ENCODE measurements at places on chromosomes 6 and 20.

DNA sequence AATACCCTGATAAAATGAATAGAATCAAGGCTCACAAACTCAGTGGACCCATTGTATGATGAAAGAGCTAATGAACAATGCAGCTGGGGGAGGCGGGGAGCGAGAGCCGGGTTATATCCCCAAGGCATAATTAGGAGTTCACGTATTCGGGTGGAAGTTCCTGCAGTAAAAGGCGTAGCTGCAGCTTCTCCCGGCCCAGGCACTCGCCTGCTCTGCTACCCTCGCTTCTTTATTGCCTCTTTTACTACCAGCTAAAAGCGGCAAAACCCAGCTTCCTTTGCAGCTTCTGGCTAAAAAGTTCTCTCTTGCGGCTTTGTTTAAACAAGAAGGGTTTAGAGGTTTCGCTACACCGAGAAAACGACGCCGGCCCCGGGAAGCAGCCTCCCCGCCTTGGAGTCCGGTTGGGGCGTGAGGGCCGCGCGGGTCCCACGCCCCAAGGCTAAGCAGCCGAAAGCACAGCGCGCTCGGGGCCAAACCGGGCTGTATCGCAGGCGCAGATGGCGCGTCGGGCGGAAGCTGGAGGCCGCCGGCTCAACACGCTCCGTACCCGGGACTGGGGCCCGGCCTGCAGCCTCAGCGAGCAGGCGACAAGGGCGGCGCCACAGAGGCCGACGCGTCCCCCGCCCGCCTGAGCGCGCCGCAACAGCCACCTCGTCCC is 1.6 kb downstream of the ZBTB2 start:
- peak; percentile 76 for DNase-seq

DNA sequence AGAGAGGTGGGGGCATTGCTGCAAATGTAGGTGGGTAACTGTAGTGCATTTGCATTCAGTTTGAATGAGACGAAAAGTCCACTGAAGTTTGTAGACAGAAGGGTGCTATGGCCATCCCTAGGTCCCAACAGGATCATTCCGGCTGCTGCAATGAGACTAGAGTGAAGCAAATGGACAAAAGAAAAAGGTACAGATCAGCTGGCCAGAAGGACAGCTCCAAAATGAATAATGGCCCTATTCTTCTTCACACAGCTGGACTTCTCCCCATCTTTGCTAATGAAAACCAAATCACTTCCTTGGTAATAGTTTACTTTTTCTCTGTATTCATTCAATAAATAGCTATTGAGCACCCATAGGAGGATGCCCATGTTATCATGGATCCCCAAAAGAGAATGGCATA is 56.4 kb upstream of the TPD52L1 start:
- no peak for DNase-seq

DNA sequence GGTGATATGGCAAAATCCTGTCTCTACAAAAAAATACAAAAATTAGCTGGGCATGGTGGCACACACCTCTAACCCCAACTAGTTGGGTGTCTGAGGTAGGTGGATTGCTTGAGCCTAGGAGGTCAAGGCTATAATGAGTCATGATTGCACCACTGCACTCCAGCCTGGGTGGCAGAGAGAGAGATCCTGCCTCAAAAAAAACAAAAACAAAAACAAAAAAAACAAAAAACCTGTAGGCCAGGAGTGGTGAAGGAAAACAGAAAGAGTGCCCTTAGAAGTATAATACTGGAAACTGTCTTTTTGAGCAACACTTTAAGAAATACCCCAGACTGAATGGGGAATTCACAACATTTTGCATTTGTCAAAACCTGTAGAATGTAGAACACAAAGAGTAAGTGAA is 85.3 kb downstream of the JARID2 start:
- no peak for DNase-seq

- DNase-seq, result no peak
These were observed 4.5 kb upstream of the RBCK1 start for GRCh38 chr20:403582-403957.

DNA sequence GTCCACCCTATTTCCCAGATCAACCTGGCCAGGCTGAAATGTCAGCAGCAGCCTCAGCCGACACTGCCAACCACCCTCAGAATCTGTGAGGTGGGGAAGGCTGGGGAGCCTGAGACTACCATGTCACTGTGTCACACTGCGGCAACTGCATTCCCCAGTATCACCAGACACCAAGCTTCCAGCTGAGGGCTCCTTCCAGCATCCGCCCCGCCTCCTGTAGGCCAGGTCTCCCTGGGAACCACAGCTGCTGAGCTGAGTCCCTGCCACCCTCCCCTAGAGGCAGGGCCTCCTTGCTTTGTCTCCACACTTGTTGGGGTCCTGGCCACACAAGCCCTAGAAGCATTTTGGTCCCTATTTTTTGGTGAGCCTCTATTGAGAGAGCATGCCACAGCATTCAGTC is 115.7 kb downstream of the UNC5CL start:
- no peak for DNase-seq

DNA sequence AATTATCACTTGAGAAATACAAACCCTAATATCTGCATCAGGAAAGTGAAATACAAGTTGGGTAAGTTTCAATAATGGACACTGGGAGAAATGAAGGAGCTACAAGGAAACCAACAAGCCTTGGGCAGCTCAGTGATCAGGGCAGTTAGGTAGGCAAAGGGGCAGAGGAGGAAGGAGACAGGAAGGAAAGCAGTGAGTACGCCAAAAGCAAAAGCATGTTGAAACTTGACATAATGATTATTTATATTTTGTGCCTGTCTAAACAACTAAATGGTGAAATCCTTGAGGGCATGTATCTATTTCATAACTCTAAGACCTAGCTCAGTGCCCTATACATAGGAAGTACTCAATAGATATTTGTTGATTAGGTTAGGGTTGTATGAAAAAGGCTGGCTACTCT is 23.3 kb downstream of the PXT1 start:
- no peak for DNase-seq

DNA sequence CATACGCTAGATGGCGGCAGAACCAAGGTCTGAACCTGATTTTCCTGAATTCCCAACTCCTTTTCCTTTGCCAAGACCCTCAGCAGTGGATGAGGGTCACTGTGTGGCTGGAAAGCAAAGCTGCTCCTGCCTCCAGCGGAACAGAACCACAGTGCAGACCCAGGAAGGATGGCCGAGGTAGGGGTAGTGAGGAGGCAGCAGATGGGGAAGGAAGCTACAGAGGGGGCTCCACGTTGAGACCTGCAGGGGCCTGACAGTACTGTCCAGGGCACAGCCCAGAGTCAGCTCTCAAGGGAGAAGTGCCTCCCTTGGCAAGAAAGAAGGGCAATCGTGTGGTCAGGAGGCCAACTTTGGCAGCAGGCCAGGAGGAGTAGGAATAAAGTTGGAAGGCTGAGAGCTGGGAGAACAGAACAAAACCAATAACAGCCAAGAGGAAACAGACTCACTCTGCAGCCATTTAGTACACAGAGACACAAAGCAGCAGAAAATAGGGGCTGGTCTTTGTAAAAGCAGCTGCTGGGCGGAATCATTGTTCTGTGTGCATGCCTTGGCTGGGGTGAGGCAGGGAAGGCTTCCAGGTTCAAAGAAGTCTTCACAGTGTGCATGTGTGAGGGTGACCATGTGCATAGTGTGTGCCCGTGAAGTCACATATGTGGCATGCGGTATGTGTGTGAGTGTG is 3.1 kb downstream of the GABRR2 start:
- peak; percentile 82 for DNase-seq

DNA sequence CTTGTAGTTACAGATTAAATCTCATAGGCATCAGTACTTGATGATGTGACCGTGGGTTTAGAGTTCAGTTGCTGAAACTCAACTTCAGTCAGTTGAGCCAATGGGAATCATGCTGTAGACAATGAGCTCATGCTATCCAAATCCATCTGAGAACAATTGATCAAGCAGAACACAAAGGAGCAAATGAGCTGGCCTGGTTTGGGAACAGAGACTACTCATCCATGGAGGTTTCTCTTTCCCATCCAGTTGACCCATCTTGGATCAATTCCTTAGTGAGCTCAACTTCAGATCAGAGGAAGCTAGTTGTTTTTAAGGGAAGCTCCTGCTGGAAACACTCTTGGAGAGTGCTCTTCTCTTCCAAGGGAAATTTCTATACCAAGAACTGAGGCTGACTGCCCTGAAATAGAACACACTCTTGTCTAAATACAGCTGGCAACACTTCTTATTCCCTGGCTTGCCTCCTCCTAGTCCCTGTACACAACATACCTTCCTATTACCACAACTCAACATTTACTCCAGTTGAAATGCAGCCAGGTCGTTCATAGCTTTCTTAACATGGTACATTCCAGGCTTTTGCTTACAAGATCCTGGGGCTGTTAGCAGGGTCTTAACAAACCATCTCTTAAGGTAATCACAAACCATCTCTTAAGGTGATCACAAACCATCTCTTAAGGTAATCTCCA is 203.9 kb upstream of the PRDM1 start:
- no peak for DNase-seq

GRCh38 chr6:97231911-97232310 is 51.1 kb downstream of the MMS22L start:
- no peak for DNase-seq

DNA sequence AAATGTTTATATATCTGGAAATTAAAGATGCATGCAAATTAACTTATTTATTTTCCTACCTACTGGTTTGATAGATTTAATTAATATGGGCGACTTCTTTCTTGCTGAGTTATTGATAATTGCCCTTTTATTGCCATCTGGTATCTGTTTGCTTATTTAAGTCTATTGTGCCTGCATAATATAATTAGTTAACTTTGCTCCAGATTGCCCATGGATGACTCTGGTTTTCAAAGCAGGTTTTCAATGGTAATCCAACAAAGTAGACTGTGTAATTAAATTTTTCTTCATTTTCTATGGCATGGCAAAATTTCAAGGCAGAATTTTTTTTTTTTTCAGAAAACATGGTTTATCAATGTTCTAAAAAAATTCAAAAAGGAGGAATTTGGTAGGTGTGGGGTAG is 1092.0 kb downstream of the GRIK2 start:
- no peak for DNase-seq

GRCh38 chr20:63415647-63416391 is 54.7 kb upstream of the CHRNA4 start:
- DNase-seq, result no peak

DNA sequence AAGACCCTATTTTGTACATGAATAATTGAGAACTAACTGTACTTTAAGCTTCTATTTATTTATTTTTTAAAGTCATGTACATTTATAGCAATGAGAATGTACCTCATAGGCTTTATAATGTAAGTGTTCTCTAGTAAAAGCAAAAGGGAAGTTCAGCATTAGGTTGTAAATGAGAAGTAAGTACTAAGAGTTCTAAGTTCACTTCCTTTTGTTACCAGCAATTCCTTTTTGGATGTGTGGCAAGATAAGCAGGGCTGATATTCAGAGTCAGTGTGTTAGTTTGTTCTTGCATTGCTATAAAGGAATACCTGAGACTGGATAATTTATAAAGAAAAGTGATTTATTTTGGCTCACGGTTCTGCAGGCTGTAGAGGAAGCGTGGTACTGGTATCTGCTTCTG is 54.0 kb upstream of the CCN2 start:
- DNase-seq, result no peak

- DNase-seq, result no peak
These were observed 427.2 kb downstream of the QKI start for GRCh38 chr6:163841733-163842132.

DNA sequence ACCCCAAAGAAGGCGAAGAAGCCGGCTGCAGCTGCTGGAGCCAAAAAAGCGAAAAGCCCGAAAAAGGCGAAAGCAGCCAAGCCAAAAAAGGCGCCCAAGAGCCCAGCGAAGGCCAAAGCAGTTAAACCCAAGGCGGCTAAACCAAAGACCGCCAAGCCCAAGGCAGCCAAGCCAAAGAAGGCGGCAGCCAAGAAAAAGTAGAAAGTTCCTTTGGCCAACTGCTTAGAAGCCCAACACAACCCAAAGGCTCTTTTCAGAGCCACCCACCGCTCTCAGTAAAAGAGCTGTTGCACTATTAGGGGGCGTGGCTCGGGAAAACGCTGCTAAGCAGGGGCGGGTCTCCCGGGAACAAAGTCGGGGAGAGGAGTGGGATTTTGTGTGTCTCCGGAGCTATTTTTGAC is 69.6 kb downstream of the HFE start:
- peak; percentile 87 for DNase-seq

DNA sequence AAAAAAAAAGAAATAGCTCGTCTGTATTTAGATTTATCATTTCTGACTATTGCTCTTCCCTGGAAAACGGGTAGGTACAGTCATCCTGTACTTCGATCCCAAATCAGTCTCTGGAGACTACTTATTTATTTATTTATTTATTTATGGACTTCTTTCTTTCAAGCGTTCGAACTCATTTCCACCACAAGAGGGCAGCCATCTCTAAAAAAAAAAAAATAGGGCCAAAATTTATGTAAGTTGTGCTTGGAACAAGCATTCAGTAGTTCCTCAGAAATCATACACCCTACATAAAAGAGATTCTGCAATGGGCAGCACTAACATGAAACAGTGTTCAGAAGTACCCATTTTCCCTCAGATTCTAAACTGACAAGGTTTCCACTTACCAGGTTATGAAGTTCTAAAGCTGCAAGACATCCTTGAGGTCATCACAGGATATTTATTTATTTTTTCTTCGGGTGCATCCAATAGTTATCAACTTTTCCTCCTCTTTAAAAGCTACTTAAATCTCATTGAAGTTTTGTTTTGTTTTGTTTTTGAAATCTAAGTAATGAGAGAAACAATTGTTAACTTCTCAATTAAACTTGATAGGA is 1.9 kb upstream of the BMP2 start:
- DNase-seq, result no peak

DNA sequence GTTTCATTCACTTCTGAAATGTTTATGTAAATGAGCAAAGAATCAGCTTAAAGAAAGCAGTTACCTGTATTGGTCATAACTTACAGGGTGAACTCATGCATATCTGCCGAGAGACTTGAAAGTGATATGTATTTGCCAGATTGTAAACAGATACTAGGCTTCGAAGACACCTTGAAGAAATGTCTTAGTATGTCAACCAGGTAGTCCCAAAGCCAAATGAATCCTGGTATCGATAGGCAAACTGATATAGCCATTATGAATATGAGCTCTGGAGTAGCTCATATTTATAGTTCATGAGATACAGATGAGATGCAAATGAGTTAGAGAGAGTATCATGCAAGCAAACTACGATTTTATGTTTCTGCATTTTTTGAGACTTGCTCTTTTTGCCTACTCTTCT is 55.8 kb downstream of the RNF182 start:
- DNase-seq, result no peak

GRCh38 chr6:158068893-158069799 is 87.5 kb downstream of the SYNJ2 start:
- no peak for DNase-seq
